ENCODE measurements at places on chromosomes 1 and 21. TPM values are rescaled to one million over a fixed set of nuclear protein-coding genes. Genes with fewer than 3 reads are reported as not detected.

LEFTY2 gene
- not detected for total RNA-seq

MYOG gene
- not detected for total RNA-seq

MARCKSL1 gene
- 33.5 TPM for total RNA-seq

LRRC8C gene
- 39.8 TPM for total RNA-seq

GCLM gene
- total RNA-seq, result 16.6 TPM

HTR1D gene
- total RNA-seq, result 4.0 TPM

LDLRAD1 gene
- total RNA-seq, result not detected

FCRLB gene
- 1.8 TPM for total RNA-seq

C1orf185 gene
- total RNA-seq, result not detected

YBEY gene
- 7.9 TPM for total RNA-seq

INPP5B gene
- 30.9 TPM for total RNA-seq

KPRP gene
- not detected for total RNA-seq

MMEL1 gene
- total RNA-seq, result not detected

SPRR1B gene
- total RNA-seq, result not detected

CA6 gene
- total RNA-seq, result not detected

RXFP4 gene
- not detected for total RNA-seq

LCE1F gene
- not detected for total RNA-seq

SPRR2E gene
- total RNA-seq, result not detected

RRP1 gene
- 19.7 TPM for total RNA-seq

POU3F1 gene
- not detected for total RNA-seq

OR2L13 gene
- not detected for total RNA-seq

GRIK1 gene
- total RNA-seq, result not detected

PADI1 gene
- under 0.01 TPM for total RNA-seq

RGS1 gene
- 1.6 TPM for total RNA-seq

HES2 gene
- 0.14 TPM for total RNA-seq

FCRL1 gene
- total RNA-seq, result not detected

NMNAT2 gene
- 0.22 TPM for total RNA-seq

ASCL5 gene
- not detected for total RNA-seq

HCN3 gene
- total RNA-seq, result 2.0 TPM

TBX19 gene
- total RNA-seq, result 0.44 TPM

OVAAL gene
- total RNA-seq, result not detected

PLD5 gene
- not detected for total RNA-seq

OR2T27 gene
- total RNA-seq, result not detected

ATP6V1G3 gene
- not detected for total RNA-seq

TTC39A gene
- total RNA-seq, result 0.66 TPM

S100A8 gene
- total RNA-seq, result not detected

TCP10L gene
- total RNA-seq, result not detected

ODR4 gene
- total RNA-seq, result 15.8 TPM

MFSD2A gene
- 25.2 TPM for total RNA-seq

SCNM1 gene
- 29.8 TPM for total RNA-seq

GJA8 gene
- total RNA-seq, result not detected

KCNE1 gene
- total RNA-seq, result 1.3 TPM

NR1I3 gene
- not detected for total RNA-seq

ATP8B2 gene
- total RNA-seq, result 205 TPM

BRINP3 gene
- not detected for total RNA-seq

NPPB gene
- 1.1 TPM for total RNA-seq

DENND2C gene
- total RNA-seq, result 1.7 TPM

ZNF683 gene
- total RNA-seq, result not detected

PUSL1 gene
- total RNA-seq, result 23.0 TPM

C1orf226 gene
- total RNA-seq, result 0.29 TPM

RGS8 gene
- not detected for total RNA-seq
